Fibroblast of skin of left quadriceps (primary cell): ENCODE measurements at places on chromosomes 5 and 9.

GRCh38 chr5:36365896-36366295, 64.2 kb upstream of the RANBP3L start:
- no peak for DNase-seq

DNA sequence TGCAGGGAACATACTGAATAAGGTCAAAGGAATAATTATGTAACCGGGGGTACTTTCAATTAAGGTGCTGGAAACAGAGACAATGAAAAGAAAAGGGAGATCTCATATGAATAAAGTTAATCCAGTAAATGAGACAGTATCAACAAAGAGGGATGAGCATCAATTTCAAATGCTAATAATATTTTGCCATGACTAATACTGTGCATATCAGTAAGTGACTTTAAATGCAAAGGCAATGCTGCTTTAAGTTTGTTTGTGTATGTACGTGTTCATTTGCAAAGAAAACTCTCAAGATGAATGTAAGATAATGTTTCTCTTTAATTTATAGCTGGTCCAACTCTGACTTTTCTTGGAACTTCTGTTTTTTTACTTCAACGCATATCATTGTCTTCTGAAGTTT, 139.9 kb downstream of the PDE4D start:
- no peak for DNase-seq

GRCh38 chr5:180523629-180524466, 29.7 kb downstream of the CNOT6 start:
- DNase-seq, result peak; percentile 47

GRCh38 chr9:113503613-113504211, 40.2 kb downstream of the RGS3 start:
- no peak for DNase-seq

- no peak for DNase-seq
These were observed 10.3 kb downstream of the FXN start for GRCh38 chr9:69045821-69046220.

DNA sequence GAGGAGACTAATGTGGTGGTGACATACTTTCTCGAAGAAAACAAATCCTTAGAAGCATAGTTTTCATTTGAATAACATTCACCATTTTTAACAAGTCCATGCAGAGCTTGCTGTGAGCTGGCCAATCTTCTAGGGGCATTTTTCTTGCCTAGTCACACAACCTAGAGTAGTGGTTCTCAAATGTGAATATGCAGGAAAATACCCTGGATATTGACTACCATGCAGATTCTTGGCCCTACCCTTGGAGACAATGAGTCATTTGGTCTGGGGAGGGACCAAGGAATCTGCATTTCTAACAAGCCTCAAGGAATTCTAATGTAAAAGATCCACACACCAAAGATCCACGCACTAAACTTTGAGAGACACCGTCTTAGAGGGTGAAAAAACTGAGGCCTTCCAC, 23.5 kb downstream of the GDNF start:
- DNase-seq, result no peak

- DNase-seq, result no peak
These were observed 22.4 kb downstream of the BOD1 start for GRCh38 chr5:173594061-173594460.

DNA sequence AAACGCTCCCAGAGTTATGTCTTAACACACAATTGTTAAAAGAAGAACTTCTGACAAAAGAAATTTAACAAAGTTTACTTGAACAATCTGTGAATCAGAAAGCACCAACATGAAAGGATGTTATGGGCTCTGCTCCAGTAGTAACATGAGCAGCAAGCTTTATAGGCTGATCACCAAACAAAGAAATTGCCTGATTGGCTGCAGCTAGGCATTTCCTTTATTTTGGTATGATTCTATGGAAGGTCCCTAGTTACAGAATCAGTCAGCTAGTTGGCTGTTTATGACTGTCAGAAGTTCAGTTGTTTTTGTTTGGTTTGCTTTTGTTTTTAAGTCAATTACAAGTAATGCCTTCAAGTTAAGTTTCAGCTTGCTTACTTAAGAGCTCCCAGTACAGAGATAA, 102.4 kb upstream of the SMC2 start:
- no peak for DNase-seq

DNA sequence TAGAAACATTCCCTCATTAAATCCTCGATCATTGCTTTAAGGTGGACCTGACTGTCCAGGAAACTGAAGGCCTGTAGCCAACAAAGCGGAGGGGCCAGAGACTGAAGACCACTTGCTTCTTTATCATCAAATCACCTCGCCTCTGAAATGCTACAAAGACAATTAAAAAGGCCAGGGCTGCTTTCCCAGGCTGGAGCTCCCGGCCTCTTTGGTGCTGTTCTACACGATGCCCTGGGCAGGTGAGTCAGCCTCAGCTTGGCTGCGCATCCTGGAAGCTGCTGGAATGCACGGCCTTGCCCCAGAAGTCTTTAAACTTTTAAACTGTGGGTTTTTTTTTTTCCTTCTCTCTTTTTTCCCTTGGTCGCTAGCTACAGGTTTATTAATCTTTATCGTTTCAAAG, 46.5 kb downstream of the SH3PXD2B start:
- no peak for DNase-seq
